NCI-H1092 (cell line): ENCODE measurements at places on chromosomes 16 and 17.

GRCh38 chr16:82891918-82892317 is 265.1 kb downstream of the CDH13 start:
- DNase-seq = no peak

DNA sequence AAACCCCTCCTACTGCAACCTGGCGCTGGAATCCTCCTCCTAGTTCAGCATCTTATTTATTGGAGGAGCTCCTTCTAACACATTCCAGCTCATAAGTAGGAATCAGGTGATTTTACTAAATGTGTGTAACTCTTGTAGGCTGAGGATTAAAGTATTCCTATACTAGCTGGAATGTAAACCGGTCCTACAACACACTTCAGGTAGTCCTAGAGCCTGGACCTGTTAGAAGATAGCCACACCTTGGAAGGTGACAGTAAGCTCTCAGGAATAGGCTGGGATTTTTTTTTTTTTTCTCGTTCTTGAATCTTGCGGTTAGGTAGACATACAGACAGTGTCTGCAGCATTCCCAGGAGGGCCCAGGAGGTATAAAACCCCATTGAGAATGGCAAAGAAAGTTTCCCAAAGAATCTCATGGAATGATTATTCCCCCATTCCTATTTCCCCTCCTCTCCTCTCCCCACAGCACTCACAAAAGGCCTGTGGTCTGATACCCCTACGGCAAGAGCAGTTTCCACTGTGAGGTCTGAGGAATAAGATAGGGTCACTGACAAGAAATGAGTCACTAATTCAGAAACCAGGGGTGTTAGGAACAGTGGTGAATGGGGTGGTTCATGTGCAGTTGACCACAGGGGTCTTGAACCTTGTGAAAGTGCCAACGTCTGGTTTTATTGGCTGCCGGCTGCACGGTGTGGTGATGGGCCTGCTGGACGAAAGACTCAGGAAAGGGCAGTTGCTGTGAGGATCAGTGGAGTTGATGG is 267.1 kb downstream of the UTP18 start:
- DNase-seq = no peak

- no peak for DNase-seq
Measured at GRCh38 chr16:8798535-8799157, 1.0 kb downstream of the PMM2 start.

GRCh38 chr17:41773731-41774193 is 12.7 kb downstream of the JUP start:
- no peak for DNase-seq

DNA sequence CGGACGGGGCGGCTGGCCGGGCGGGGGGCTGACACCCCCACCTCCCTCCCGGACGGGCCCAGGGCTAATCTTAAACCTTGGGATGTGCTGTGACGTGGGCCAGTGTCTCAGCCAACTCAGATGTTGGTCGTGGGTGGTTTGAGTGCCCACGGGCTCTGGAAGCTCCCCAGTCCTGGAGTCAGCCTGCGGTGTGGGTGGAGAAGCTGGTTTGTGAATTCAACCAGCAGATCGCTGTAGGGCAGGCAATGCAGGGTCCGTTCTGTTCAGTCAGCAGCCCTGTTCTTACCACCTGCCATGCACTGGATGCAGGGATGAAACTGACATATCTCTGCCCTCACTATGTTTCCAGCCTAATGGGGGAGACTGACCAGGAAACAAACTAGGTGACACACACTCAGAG is 8.0 kb upstream of the ZNF500 start:
- no peak for DNase-seq

DNA sequence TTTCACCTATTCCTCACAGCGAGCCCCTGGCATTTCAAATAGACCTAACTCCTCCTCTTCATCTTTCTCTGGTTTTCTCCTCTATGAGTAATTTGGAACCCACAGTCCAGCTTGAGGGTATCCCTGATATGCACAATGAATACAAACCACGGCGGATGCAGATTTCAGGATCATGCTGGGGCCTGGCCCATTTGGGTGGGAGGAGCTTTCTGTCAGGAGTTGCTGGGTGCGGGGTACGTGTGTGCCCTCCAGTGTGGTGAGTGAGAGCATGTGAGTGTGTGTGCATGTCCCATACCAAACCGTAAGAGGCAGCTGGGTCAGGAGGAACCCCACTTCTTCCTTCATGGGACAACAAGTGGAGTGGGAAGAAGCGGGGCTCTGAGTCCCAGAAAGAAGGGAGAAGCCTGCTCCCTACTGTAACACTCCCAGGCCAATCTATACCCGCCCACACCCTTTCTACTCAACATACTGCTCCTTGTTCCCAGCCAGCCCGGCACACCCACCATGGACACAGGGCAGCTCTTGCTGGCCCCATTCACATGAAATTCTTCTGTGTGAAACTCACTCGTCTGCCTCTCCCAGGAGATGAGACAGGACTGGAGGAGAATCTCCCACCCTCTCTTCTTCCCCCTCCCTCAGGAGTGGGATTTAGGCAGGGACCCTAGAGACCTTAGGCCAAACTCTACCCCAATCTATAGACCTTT is 18.4 kb downstream of the CNTNAP1 start:
- no peak for DNase-seq

DNA sequence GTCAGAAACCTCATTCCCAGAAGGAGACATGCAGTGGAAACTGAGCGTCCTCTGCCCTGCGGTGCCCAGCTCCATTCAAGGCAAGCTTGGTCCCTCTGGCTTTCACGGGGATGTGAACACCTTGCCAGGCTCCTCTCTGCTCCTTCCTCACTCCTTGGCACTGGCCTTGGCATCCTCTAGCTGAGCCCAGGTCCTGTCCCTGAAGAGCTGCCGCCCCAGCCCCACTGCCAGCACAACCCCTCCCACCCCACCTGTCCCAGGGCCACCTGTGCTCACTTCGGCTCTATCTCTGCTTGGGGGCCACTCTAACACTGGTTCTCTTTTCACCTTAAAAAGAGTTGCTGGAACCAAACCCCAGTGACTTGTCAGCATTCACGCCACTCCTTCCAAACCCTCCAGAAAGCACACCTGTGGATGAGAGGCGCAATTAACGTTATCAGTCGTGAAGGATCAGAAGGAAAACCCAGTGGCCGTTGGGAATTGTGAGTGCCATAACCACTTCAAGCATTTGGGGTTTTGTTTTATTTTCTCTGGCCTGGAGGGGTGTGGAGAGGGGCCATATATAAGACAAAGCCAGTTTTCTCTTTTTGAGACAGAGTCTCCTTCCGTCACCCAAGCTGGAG is 103.7 kb downstream of the AXIN2 start:
- no peak for DNase-seq

- no peak for DNase-seq
Measured at GRCh38 chr17:50148226-50149090, 2.0 kb downstream of the PPP1R9B start.

- no peak for DNase-seq
Measured at GRCh38 chr16:11946433-11946832, 4.6 kb upstream of the NPIPB2 start.

- DNase-seq = no peak
Measured at GRCh38 chr16:22751104-22751667, 62.8 kb upstream of the HS3ST2 start.

DNA sequence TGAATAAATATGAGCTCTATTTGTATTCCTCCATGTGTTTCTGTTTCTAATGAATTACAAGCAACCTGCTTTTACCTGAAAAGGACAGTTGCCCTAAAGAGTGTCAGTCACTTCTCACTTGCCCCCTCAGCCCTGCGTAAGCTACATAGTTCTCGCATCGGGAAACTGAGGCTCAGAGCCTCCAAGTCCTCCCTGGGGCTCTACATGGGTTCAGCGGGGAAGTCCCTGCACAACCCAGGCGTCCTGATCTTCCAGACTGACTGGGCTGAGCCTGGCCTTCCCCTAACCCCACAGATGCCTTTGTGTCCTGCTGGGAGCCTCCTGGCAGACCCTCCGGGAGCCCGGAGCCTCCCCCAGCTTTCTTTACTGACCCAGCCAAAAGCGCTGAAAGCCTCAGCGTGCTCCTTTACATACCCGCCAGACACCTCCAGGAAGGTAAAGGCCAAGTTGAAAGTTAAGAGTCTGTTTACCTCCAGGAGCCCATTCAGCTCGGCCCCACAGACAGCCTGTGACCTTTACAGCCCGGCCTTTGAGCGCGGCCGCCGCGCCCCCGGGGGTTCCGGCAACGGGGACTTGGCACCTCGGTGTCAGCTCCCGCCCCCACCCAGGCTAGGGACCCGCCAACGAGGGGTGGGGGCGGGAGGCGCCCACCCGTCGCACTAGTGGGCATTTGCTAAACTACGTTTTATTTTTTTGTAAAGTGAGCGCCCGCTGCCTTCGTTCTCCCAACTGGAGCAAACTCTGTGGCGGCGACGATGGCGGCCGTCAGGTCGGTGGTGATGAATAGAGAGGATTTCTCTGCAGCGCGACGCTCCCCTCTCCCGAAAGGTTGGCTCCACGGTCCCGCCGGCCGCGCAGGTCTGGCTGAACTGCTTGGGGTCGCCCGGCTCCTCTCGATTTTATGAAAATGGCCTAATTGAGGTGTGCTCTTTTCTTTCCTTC is 4.4 kb upstream of the HOXB13 start:
- no peak for DNase-seq

DNA sequence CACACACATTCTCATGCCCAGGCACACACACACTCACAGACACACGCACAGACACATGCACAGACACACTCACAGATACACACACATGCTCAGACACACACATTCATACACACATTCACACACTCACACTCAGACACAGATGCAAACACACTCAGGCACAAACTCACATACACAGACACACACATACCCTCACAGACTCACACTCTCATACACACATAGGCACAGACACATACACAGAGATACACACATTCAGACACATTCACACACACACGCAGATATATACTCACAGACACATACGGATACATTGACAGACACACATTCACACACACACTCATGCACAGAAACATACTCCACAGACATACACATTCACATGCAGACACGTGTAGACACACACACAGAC is 89.6 kb downstream of the RBFOX3 start:
- no peak for DNase-seq

GRCh38 chr17:83079352-83079747 is at the start of gene METRNL:
Gene METRNL, plus strand, starts transcription at chr17:83079609. Its CDS starts 207 bp downstream, at chr17:83079816.
- no peak for DNase-seq
